CD8-positive, alpha-beta memory T cell (primary cell): ENCODE measurements at places on chromosomes 2 and 18. TPM values are rescaled to one million over a fixed set of nuclear protein-coding genes. Genes with fewer than 3 reads are reported as not detected.

Gene HMSD
- polyA plus RNA-seq: not detected

Gene IGFBP5
- not detected for polyA plus RNA-seq

Gene CCDC74B
- polyA plus RNA-seq: 0.59 TPM

Gene PAX8
- polyA plus RNA-seq: 0.97 TPM

Gene CREG2
- not detected for polyA plus RNA-seq

Gene C1GALT1C1L
- polyA plus RNA-seq: not detected

Gene FAHD2B
- polyA plus RNA-seq: 18.5 TPM
